ENCODE measurements at places on chromosomes 7 and 10. TPM values are rescaled to one million over a fixed set of nuclear protein-coding genes. Genes with fewer than 3 reads are reported as not detected.

AMZ1 gene
- total RNA-seq = 2.5 TPM

OR9A4 gene
- total RNA-seq = not detected

HMX3 gene
- total RNA-seq = not detected

SLC26A5 gene
- not detected for total RNA-seq

INHBA gene
- 97.8 TPM for total RNA-seq

ZNF3 gene
- 30.4 TPM for total RNA-seq

CCL24 gene
- total RNA-seq = not detected

ZNF804B gene
- not detected for total RNA-seq

ANKRD1 gene
- 27.7 TPM for total RNA-seq

TMEM140 gene
- total RNA-seq = 13.8 TPM

BEND7 gene
- 9.0 TPM for total RNA-seq

TAS2R3 gene
- total RNA-seq = 3.2 TPM

MACROH2A2 gene
- total RNA-seq = 13.8 TPM

GOLGA7B gene
- not detected for total RNA-seq

ZNF467 gene
- total RNA-seq = not detected

TMEM270 gene
- total RNA-seq = not detected

PILRA gene
- 0.36 TPM for total RNA-seq

TEX36 gene
- not detected for total RNA-seq

OR6V1 gene
- total RNA-seq = not detected

SLC16A12 gene
- total RNA-seq = under 0.01 TPM

VWA2 gene
- under 0.01 TPM for total RNA-seq

CALCR gene
- not detected for total RNA-seq

SFRP4 gene
- 151 TPM for total RNA-seq

MGAM2 gene
- total RNA-seq = not detected

SEMA3E gene
- total RNA-seq = 0.29 TPM

LRRC4 gene
- 0.29 TPM for total RNA-seq
